ENCODE measurements at places on chromosomes 11 and 22.
A peak's percentile ranks its signal among the peaks of the same experiment; 100 is the strongest.

GRCh38 chr11:107695446-107695845, 16.4 kb downstream of the SLN start:
- DNase-seq, result peak; percentile 22

DNA sequence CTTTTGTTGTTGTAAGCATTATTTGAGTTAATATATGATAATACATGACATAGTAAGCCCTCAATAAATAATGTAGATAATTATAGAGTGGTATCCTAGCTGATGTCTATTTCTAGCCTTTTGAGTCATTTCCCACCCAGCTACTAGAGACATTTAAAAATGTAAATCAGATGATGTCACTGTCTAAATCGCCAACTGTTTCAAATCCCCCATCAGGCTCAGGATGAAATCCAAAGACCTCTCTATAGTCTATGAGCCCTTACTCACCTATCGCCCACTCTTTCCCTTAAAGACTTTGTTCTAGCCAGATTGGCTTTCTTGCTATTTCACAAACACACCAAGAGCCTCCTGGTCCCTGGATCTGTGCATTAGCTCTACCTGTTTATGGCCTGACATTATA, 135.4 kb upstream of the PLET1 start:
- DNase-seq, result no peak

DNA sequence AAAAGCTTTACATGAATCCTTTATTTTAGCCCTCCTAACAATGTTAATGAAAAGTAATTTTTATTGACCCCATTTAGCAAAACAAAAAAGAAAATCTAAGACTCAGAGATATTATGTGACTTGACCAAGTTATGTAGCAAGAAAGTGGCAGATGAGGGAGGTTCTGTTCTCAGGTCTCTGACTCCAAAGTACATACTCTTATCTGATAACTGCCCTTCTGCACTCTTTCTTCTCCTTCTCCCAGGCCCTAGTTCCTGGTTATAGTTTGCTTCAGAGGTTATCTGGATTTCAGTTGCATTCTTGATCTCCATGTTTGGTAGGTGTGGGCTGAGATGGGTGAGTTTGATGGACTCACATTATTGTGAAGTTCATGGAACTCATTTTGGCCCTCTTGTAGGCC, 4.5 kb downstream of the OR9Q2 start:
- no peak for DNase-seq

GRCh38 chr11:67674442-67674871, at the start of gene ALDH3B2:
ALDH3B2 (minus strand) TSS chr11:67674623; CDS start chr11:67666935, 7,688 bp downstream.
- no peak for DNase-seq

DNA sequence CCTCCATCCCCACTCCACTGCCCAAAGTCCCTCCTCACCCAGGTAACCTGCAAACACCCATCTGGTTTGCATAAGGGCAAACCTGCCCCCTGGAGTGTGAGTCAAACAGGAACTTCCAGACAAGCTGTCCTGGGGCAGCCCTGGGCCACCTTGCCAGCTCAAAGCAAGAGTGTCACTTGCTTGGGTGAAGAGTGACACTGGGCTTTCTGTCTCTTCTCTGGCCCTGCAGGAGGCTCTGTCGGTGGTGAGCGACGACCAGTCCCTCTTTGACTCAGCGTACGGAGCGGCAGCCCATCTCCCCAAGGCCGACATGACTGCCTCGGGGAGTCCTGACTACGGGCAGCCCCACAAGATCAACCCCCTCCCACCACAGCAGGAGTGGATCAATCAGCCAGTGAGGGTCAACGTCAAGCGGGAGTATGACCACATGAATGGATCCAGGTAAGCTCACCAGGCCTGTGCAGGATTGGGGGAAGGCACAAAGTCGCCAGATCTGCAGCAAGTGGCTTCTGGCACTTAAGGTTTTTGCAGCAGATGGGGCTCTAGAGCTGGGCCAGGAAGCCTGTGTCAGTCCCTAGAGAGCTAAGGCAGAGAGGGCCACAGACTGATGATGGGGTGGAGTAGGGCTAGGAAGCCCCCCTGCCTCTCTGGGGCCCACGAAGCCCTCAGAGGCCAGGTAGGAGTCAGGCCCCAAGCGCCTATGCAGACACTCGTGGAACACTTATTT, 64.2 kb downstream of the FLI1 start:
- no peak for DNase-seq

DNA sequence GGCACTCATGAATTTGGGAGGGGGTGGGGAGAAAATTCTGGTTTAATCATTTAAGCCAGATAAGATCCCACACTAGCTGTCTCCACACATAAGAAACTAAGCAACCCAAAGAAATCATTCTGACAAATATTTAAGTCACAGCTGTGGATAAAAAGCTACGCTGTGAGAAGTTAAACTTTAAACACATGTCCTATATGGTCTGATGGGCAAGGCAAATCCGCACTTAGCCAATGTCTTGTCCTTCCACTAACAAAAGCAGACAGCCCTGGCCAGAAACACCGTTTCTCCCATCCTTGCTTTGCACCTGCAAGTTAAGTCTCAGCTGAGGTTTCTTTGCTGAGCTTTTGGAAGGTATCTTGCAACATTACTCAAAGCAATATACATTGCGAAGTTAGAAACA, 68.0 kb downstream of the ETS1 start:
- DNase-seq, result no peak

GRCh38 chr11:121070951-121071845, 29.8 kb upstream of the TECTA start:
- DNase-seq, result no peak

DNA sequence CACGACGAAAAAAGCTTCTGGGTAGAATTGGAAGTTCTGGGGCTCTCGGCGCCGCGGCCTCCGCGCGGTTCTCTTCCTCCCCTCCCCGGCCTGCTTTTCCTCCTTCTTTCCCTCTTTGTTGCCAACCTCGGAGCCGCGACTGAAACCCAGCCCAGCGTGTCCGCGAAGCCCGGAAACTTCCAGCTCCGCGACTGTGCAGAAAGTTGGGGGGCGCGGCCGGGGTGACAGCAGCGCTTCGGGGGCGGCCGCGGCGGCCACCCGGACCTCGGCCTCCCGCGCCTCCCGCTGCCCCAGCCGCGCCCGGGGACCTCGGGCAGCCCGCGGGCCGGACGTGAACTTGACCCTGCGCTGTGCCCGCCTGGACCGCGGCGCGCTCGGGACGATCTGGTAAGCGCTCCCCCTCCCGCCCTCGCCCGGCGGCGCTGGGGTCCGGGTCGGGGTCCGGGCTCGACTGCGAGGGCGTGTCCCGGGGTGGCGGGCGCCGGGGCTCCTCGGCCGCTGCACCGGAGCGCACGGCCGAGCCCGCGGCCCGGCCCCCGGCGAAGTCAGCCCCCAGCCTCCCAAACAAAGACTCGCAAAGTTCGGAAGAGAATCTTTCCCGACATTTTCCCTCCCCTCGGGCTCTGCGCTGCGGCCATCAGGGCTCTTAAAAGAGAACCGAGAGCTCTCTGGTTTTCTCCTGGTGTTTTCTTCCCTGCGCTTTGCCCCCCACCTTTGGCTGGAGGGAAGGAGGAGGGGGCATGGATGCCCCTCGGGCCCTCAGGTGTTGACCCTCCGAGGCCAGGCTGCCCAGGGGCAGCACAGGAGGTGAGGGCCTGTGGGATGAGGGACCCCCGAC, 67.9 kb upstream of the WNT7B start:
- peak; percentile 45 for DNase-seq

GRCh38 chr11:31825838-31826484, 14.8 kb upstream of the PAX6 start:
- no peak for DNase-seq

GRCh38 chr22:37442537-37442936, 15.3 kb upstream of the ELFN2 start:
- DNase-seq, result peak; percentile 53

GRCh38 chr11:16081382-16082094, 274.8 kb downstream of the SOX6 start:
- no peak for DNase-seq

DNA sequence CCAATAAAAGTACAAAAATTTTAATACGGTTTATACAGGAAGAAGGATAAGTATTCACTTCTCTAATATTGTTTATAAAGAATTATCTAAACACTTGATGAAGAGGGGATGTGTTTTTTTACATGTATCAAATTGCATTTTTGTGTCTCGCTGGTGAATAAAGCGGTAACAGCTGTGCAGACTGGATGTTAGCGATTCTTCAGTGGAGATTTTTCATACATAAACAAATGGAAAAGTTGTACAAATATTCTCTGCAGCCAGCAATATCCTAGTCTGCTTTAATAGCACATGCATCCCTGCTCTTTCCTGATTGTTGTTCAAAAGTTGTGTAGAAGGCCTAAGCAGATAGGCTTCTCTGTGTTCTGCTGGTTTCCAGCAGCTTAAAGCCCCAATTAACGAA, 369.3 kb downstream of the SOX6 start:
- no peak for DNase-seq

DNA sequence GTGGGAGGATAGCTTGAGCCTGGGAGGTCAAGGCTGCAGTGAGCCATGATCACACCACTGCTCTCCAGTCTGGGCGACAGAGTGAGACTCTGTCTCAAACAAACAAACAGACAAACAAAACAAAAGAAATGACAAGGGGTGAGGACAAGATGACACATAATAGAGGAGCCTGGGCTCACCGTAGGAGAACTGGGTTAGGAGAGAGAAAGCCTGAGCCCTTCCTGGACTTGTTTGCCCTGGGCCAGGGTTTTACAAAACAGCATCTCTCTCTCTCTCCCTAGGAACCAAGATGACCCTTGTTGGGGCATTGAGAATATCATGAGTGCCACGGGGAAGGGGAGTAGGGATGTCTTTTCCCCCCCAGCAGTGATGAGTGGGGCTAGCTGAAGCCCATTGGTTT, 15.7 kb downstream of the ROBO3 start:
- DNase-seq, result no peak

DNA sequence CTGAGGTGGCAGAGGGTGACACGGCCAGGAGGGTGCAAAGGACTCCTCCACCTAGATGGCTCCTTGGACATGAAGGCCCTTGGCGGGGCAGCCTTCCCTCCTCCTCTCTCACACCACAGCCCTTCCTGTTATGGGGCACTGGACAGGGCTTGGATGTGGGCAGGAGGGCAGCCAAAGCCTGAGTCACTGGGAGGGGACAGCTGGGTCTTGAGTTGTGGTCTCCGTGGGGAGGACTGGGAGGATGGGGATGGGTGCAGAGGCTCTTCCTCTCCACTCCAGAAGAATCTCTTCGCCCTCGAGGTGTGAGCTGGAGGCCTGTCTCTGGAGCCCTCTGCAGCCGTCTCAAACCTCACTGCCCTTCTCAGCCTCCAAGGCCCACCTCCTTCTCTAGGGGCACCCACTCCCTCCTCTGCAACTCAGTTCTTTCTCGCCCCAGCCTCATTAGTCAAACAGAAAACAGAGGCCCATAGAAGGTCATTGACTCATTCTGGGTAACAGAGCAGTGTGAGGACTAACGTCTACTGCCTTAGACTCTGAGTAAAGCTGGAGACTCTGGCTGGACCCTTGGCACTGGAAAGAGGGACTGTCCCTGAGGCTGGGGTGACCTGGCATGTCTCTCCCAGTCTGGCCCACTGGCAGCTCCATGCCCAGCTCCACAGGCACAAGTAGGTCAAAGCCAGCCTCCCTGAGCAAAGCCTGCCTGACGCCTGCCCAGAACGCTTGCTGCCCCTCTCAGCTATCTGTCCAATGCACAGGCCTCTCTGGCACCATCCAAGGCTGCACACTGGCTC, 47.5 kb upstream of the CDON start:
- DNase-seq, result no peak

DNA sequence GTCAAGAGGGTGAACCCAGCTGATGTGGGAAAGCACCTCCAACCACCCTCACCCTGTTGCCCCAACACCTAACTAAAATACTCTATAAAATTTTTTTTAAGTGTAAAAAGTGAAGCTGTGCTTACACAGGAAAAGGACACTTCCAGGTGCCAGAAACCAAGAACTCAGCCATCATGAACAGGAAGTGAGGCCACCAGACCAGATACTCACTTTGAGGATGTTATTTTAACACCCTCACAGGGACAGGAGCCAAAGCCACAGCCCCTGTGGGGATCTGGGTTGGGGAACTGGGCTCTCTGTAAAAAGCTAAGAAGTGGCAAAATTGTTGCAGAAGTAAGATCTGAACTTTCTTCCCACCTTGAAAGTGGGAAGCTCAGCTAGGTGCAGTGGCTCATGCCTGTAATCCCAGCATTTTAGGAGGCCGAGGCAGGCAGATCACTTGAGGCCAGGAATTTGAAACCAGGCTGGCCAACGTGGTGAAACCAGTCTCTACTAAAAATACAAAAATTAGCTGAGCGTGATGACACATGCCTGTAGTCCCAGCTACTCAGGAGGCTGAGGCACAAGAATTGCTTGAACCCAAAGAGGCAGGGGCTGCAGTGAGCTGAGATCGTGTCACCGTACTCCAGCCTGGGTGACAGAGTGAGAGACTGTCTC, 3.8 kb downstream of the RSPH14 start:
- no peak for DNase-seq

DNA sequence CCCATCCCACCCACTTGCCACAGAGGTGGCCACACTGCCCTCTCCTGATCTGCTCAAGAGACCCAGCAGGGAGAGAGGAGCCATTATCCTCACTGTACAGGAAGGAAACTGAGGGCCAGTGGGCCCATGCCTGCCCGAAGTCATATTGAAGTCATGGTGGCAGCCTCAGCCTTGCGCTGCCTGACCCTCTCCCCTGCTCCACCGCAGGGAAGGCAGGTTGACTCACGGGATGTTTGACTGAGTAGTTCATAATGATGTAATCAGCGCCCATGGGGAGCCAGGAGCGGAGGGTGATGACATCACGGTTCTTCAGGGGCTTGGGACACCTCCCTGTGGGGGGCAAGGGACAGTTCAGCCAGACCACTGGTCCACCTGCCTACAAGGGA, 6.1 kb upstream of the ARAP1 start:
- DNase-seq, result peak; percentile 48

- DNase-seq, result no peak
These were observed 35.5 kb upstream of the GAB4 start for GRCh38 chr22:17043521-17043920.

GRCh38 chr11:47060807-47061206, 115.9 kb downstream of the ARFGAP2 start:
- DNase-seq, result no peak

GRCh38 chr22:42624551-42625106, 9.9 kb upstream of the POLDIP3 start:
- no peak for DNase-seq

GRCh38 chr22:33835265-33835664, 85.0 kb downstream of the LARGE1 start:
- DNase-seq, result no peak

DNA sequence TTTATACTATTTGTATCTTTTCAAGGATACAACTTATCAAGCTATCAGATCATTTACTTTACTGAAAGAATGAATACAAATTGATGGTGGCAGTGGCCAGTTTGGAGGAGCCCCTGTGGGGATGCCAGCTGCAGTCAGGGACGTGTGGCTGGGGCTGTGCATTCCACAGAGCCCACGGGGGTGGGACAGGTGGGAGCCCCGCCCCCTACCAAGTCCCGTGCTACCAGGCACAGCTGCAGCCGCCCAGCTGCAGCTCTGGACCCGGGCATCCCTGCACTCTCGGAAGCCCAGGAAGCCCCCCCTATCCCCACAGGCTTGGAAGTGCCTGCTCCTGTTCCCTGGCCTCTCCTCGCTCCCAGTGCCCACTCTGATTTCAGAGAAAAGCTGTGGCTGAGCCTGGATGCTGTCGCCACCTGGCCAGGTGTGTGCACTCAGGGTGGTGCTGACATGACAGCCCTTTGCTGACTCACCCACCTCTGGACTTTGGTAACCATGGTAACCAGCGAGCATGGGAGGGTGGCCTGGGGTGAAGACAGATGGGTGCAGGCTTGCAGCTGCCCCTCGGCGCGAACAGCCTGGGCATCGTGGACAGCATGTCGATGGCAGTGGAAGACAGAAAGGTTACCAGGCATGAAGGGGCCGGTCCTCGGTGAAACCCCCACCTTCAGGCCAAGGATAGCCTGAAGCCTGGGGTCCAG, 138.1 kb downstream of the SBF2 start:
- no peak for DNase-seq

Measured in fibroblast of villous mesenchyme (primary cell).